Stimulated activated CD4-positive, alpha-beta T cell treated with anti-CD3 and anti-CD28 coated beads, Interleukin-1b, Interleukin-23, amount 100 ng/mL, for 1 hour (primary cell): ENCODE measurements at places on chromosomes 5 and 9.

GRCh38 chr9:121360601-121361374 lies 9.3 kb downstream of the STOM start:
- no peak for DNase-seq

- no peak for DNase-seq
These were observed 666.9 kb upstream of the KLF4 start for GRCh38 chr9:108156270-108156998.

GRCh38 chr9:119639287-119639955 lies 270.2 kb upstream of the BRINP1 start:
- no peak for DNase-seq

GRCh38 chr5:97449172-97449571 lies 266.1 kb upstream of the RIOK2 start:
- DNase-seq: no peak

DNA sequence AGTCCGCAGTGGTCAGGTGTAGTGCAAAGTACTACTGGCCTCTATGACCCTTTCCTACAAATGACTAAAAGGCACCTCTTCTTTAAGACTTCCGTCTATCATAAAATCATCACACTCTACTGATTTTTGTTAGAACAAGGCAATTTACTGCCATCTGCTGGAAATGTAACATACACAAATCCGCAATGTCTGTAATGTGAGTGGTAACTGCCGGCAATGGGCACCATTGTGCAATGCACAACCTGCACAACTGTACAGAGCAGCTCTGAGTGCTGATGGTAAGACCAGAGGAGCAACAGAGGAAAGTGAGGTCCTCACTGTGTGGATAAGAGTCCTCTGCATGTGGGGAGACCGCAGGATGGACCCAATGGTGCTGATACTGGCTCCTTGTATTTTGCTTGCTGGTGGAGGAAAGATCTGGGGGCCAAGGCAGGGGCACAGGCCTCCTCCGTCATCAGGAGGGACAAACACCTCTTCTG lies 103.7 kb downstream of the ATPSCKMT start:
- no peak for DNase-seq

- DNase-seq: no peak
These were observed 33.5 kb upstream of the F2R start for GRCh38 chr5:76682387-76682786.

GRCh38 chr9:133151041-133151440 lies 12.7 kb downstream of the GBGT1 start:
- DNase-seq: no peak

DNA sequence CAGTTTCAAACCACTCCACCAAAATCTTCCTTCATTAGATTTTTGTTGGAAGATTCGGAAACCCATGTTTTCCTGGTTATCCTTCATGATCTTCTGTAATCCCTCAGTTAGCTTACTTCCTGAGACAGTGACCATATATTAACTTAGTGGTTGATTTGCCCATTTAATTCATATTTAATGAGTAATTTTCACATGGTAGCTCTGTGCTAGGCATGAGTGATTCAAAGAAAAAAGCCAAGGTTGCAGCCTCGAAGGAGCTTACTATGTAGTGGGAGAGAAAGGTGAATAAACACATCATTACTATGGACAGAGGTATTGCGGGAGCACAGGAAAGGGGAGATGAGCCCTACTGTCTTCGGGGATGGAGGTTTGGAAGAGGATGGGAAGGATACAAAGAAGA lies 158.5 kb downstream of the TLE1 start:
- DNase-seq: no peak

GRCh38 chr5:464843-465590 lies 22.0 kb downstream of the EXOC3 start:
- no peak for DNase-seq

GRCh38 chr9:20307621-20308020 lies 314.7 kb downstream of the MLLT3 start:
- DNase-seq: no peak

GRCh38 chr9:682633-683508 lies 158.6 kb upstream of the DMRT1 start:
- DNase-seq: no peak
